ENCODE measurements at places on chromosomes 2 and 18.
A peak's percentile ranks its signal among the peaks of the same experiment; 100 is the strongest.

GRCh38 chr2:239466061-239466754 lies 65.4 kb upstream of the HDAC4 start:
- DNase-seq = no peak

DNA sequence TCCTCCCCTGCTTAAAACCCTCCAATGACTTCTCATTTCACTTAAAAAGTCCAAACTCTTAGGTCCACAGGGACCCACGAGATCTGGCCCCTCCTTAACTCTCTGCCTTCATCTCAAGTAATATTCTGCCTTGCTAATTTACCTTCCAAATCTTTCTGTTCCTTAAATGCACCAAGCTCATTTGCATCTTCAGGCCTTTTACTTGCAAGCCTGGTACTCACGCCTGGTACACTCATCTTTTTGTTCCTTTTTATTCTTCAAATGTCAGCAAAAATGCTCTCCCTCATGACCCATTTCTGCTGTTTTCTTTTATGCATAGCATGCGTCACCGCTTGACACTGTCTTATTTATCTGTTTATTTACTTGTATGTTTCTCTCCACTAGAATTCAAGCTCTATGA lies 2.7 kb upstream of the WIPF1 start:
- DNase-seq = no peak

- DNase-seq = no peak
These were observed 523.3 kb upstream of the SYT4 start for GRCh38 chr18:43800584-43800983.

- DNase-seq = no peak
These were observed 194.6 kb downstream of the CYRIA start for GRCh38 chr2:16470936-16471490.

DNA sequence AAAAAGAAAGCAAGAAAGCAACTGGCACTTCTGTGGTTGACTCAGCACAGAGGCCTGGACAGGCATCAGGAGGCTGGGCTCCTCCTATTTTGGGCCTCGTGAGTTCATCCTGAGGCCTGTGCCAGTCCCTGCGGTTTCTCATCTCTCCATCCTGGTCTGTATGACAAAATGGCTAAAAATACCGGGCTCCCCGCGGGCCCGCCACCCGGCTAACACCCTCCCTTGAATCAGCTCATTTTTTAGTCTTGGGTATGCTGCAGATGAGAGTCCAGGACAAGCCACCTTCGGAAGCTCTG lies 62.3 kb upstream of the YWHAQ start:
- DNase-seq = peak; percentile 43

DNA sequence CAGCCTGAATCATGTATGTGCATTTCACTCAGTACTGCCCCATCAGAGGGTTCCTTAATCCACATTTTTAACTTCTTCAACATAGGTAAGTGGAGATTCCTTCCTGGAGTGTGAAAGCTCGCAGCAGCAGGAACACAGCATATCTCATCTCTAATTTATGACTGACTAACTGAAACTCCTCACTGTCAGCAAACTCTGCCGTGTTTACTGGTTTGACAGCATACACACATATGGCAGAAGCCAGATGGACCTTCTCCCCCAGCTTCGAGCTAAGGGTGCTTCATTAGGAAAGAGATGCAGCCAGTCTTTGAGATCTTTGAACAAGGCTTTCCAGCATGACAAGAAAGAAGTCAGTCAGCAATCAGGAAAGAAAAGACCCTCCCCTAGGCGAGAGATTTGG lies 200.3 kb upstream of the ACVR2A start:
- DNase-seq = no peak

DNA sequence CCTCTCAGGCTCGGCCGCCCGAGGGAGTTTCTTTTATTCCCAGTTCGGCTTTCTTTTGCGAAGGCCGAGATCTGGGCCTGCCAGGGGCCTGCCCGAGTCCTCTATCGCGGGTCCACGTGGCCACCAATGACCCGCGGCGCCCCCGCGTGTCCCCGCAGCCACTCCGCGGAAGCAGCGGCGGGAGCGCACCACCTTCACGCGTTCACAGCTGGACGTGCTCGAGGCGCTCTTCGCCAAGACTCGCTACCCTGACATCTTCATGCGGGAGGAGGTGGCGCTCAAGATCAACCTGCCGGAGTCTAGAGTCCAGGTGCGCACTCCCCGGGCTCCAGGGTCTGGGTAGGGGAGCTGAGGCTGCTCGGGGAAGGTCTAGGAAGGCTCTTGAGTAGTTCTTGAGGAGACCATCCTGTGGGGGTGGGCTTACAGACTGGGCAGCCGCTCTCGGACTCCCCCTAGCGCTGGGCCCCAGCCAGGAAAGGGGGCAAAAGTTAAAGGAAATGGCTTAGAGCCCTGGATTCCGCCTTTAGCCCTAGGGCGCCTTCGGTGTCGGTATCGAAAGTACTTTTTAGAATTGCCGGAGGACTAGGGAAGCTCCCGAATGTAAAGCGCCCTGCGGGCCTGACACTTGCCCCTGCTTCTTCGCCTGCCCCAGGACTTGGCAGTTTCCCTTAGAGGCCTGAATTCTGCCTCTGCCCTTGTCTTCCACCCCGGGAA lies 3.4 kb downstream of the OTX1 start:
- DNase-seq = no peak

DNA sequence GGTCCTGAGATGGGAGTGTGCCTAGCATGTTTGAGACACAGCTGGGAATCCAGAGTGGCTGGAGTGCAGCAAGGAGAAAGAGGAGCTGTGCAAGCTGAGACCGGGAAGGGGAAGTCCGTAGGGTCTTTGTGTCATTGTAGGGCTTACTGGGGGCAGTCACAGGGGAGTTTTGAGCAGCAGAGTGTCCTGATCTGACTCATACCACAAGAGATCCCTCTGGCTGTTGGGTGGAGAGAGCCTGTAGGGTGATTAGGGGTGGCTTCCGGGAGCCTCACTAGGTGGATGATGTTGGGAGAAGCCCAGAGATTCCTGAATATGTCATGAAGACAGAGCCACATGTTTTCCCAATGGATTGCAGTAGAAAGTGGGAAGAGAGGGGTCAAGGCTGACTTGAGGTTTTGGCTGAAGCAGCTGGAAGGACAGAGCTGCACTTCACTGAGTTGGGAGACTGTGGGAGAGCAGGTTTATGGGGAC lies 30.9 kb downstream of the FHOD3 start:
- DNase-seq = no peak

DNA sequence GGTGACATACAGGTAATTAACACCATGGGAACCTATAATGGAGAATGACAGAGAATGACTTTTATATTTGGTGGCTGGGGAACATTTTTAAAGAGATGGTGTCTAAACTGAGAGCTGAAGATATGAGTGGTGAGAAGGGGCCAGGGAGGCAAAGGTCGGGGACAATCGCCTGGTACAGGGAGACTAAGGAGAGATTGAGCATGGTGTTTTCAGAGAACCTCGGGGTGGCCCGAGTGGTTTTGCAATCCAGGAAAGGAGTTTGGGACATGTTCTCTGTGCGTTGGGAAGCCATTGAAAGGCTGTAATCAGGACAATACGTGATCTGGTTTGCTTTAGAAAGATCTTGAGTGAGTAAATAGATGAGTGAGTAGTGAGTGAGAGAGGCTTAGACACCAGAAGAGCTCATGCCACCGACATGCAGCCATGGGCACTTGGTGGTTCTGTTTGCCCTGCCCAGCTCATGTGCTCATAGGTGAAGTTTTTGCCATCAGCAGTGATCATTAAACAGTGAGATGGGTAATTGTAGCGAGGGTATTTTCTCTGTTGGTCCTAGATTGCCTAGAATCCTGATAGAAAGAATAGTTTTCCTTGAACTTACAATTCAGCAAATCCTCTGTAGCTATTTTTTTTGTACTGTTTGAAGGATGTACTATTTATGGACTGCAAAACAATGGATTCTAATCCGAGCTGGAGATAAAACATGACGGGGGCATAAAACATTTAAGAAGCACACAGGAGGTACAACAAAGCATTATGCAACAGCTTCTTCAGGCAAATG lies 114.7 kb downstream of the SH3RF3 start:
- no peak for DNase-seq

GRCh38 chr2:234355021-234355720 lies 141.7 kb downstream of the ARL4C start:
- DNase-seq = no peak

Measured in ACHN (cell line).